Stimulated activated CD8-positive, alpha-beta memory T cell treated with anti-CD3 and anti-CD28 coated beads, Interleukin-4, amount 100 ng/mL, for 1 hour (primary cell): ENCODE measurements at places on chromosomes 12 and 14.

GRCh38 chr12:104459368-104459909 lies 2.7 kb downstream of the CHST11 start:
- DNase-seq = no peak

GRCh38 chr14:43647302-43647701 lies 859.8 kb downstream of the FSCB start:
- DNase-seq = no peak

DNA sequence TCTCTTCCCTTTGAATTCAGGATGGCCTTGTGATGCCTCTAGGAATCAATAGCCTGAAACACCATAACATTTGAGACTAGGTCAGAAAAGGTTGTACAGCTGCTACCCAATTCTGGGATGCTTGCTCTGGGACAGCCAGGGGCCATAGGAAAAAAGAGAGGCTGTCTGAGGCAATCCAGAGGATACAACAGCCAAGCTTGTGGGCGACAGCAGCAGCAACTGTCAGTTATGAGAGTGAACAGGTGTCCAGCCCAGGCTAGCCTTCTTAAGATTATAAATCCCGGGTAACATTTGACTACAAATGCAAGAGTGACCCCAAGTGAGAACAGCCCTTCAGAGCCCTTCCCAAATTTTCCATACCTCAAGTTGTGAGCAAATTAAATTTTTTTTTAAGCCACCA lies 11.1 kb downstream of the DCN start:
- no peak for DNase-seq

DNA sequence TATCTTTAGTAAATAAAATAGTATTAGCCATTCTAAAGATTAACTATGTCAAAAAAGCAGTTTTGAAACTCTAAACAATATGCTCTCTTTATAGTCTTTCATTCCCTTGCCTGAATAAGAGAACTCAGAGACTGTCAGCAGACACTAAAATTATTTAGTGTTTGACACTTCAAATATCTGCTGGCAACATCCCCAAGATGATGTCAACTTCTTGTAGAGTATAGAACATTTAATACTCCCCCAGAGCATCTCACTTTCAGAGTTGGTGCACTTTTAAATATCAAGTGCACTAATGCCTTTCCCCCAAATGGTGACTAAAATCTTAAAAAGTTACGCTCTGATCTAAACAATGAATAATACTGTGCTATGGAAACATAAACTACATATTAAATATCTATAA lies 374.9 kb downstream of the SLC6A15 start:
- no peak for DNase-seq

GRCh38 chr12:49667325-49668090 lies 39.7 kb downstream of the FMNL3 start:
- no peak for DNase-seq

- DNase-seq = no peak
These were observed 12.5 kb upstream of the IRF2BPL start for GRCh38 chr14:77040741-77041653.
